ENCODE measurements at places on chromosomes 16 and 17.
A peak's percentile ranks its signal among the peaks of the same experiment; 100 is the strongest.

- peak; percentile 51 for DNase-seq
These were observed 46.0 kb downstream of the BANP start for GRCh38 chr16:87996962-87997880.

- no peak for DNase-seq
These were observed 192.8 kb downstream of the SHCBP1 start for GRCh38 chr16:46428108-46429061.

GRCh38 chr16:88610909-88611812, 27.2 kb upstream of the IL17C start:
- DNase-seq, result no peak

DNA sequence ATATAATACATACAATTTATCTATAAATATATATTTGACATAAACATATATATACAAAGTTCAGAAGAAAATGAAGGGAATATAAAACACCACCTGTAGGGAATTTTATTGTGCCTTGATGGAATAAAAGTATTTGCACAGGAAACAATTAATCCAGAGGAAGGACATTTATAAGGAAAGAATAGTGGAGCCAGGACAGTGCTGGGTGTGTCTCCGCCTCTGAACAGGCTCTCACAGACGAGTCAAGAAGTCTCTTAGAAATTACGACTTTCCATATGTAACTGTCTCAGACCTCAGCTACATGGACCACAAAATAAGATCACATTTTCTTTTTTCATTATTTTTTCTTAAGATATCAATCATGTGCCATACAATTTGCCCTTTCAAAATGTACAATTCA, 93.9 kb downstream of the TMEM114 start:
- no peak for DNase-seq

DNA sequence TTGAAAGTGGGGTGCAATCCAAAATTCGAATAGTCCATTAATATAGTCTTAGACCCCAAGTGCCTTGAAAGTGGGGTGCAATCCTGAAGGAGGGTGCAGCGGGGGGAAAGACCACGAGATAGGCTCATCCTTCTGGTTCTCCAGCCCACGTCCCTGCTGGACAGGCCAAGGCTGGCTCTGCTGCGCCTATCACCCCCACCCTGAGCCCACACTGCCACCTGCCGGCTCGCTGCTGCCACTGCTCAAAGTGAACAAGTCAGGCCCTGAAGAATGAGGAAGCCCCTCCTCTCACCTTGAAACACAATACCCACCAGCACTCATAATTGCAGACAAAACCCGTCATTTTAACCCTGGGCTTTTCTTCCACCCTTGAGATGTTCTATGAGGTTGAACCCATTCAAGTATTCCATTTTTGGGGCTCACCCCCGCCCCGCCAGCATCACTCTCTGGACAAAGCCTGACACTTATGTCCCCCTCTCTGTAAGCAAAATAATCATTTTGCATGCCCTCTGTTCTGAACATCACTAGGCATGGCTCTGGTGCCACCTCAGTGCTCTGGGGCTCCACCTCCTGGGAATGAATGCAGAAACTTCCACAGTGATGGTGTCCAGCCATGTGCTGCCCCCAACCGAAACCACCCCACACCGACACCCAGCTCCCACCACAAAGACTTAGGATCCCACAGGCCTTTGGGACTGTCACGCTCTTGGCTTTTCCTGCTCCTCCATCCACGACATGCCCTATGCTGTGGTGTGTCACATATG, 56.8 kb downstream of the BEAN1 start:
- peak; percentile 61 for DNase-seq

- no peak for DNase-seq
These were observed 166.0 kb upstream of the CDH13 start for GRCh38 chr16:82460766-82461165.

Measured in AG10803 (cell line).